HT1080 (cell line): ENCODE measurements at places on chromosomes 7 and 10. TPM values are rescaled to one million over a fixed set of nuclear protein-coding genes. Genes with fewer than 3 reads are reported as not detected.

ASB10 gene
- total RNA-seq: not detected in 2 replicates

NKX2-3 gene
- total RNA-seq: not detected in 2 replicates

PAPOLB gene
- not detected in 2 replicates for total RNA-seq

CPXM2 gene
- total RNA-seq: 0.08 TPM in 1 of 2 replicates, not detected in the other

NKX1-2 gene
- 0.05 TPM in 1 of 2 replicates, not detected in the other for total RNA-seq

MRC1 gene
- total RNA-seq: 0.03 TPM in 1 of 2 replicates, not detected in the other

SPDYE16 gene
- not detected in 2 replicates for total RNA-seq

DNA sequence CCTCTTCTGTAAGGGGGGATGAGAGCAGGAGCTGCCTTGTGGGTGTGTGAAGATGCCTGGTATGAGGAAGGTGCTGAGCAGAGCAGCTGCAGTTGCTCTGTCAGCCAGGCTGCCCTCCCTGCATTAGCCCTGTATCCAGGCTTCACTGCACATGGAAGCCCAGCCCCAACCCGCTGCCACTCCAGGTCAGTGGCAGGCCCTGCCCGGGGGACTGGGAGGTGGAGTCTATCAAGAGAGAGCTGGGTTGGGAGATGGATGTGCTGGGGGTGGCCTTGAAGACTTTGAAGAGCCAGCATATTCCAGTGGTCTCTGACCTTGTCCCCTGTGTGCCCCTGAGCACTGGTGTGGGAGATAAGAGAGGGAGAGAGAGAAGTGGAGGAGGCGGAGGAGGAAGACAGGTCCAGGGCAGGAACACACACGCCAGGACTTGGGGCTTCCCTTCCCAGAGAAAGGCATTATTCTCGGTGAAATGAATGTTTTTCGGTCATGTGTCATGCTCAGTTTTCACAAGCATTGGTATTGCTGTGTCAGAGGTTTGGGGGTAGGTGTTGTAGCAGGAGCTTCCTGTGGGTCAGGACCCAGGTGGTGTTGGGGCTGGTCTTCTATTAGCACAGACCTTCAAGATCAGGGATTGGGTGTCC is 2.6 kb downstream of the PPIF start:
- no peak for DNase-seq

DNA sequence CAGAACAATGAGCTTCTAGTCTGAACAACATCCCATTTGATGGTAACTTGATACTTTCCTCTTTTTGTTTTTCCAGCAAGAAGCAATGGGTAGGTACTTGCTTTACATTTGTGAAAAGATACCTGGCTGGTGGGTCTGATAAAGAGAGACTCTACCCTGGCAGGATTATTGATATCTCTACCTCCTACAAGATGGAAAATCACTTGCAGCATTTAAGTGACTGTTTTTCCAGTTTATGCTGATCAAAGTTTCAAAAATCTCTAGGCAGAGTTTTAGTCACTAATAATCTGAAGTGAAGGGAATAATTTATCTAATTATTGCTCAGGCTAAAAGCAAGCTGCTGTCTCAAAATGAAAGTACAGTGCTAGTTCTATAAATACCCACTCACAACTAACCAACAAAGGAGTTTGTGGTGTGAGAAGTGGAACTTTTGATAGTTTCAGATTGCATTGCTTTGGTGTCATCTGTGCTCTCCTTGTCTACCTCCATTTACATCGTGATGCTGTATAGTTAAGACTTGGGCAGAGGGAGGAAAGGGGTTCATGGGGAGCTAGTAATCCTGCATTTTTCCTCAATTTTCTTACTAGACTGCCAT is 86.0 kb upstream of the ANKRD1 start:
- DNase-seq: no peak

GRCh38 chr7:142963993-142964392 is 1.8 kb upstream of the KEL start:
- DNase-seq: no peak

DNA sequence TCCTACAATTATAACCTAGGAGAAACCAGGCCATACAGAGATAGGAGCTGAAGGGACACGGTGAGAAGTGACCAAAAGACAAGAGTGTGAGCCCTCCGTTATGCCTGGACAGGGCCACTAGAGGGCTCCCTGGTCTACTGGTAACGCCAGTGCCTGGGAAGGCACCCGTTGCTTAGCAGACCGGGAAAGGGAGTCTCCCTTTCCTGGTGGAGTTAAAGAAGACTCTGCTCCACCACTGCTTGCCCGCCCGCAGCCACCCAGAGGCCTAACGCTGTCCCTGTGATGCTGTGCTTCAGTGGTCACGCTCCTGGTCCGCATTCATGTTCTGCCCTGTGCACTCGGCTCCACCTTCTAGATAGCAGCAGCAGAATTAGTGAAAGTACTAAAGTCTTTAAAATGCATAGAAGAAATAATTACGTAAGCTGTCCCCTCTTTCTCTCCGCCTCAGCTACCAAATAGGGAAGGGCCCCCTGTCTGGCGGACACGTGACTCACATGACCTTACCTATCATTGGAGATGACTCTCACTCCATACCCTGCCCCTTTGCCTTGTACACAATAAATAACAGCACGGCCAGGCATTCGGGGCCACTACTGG is 34.8 kb downstream of the GRID2IP start:
- DNase-seq: peak; percentile 64

- DNase-seq: no peak
Observed at GRCh38 chr7:33678569-33679335, 226.6 kb upstream of the BMPER start.

- no peak for DNase-seq
Observed at GRCh38 chr10:48658975-48659269, 25.8 kb upstream of the WDFY4 start.

GRCh38 chr10:26621889-26622711 is 75.4 kb upstream of the PDSS1 start:
- peak; percentile 5 for DNase-seq

GRCh38 chr10:72035252-72035887 is 53.0 kb downstream of the SPOCK2 start:
- DNase-seq: no peak

GRCh38 chr7:151850491-151851124 is 26.3 kb downstream of the PRKAG2 start:
- DNase-seq: no peak

DNA sequence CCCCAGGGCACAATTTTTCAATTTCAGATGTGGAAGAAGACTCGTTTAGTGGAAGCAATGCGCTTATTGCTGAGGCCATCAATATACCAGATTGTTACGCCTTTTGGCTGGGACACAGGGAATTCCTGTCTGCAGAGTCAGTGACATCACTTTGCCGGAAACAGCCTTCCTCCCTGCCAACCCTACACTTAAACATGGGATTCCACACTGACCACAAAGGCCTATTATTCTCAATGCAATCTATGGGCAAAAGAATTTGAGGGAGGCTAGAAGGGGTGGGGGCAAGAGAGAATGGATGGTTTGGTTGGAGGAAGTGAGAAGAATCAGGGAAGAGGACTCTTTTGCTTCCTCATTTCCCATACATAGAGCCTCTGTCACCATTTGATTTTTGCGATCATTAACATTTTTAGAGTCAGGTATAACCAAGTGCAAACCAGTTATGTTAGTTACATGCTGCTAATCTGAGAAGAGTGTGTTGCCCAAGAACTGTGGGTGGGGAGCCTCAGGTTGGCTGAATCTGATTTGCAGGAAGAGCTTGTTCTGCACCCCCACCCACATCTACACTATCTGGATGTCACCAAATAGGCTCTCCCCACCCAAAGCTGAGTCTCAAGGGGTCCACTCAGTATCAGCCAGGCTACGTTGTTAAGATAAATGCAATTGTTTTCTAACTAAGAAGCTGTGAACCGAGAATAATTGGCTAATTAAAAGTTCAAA is 58.2 kb downstream of the ENTPD1 start:
- peak; percentile 76 for DNase-seq

DNA sequence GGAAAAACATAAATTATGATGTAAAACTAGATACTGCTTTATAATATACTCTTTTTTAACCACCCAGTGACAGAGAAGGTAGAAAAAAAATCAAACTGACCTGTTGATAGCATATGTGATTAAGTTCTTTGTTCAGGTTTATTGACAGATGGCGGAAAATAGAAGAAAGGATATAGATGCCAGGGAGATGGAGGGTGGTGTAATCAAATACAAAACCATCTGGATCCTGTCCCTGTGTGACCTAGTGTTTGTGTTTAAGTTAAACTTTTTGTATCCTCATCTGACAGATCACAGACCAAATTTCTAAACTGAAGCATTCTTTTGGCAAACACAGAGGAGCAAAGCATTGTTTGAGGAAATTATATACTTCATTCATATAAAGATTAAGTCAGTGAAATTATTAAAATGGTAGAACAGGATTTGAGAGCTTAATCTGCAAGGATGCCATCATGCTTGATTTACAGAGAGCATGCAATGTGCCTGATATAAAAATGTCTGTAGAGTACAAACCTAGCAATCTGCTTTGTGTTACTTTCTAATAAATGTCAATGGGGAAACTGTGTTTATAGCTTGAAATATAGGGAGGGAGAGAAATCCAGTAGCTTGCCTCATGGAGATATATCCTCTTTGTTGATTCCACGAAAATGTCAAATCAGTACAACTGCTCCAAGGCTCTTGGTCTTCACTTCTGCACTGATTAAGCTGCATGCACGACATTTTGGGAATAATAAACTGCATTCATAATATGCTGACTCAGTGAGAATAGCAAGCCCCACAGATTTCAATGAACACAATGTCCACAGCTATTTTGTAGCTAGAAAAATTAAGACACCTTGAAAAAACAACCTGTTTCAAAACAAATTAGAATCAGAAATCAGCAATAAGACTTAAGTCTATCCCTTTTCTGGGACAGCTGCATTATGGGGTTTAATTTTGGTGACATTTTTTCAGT is 39.0 kb downstream of the SEM1 start:
- no peak for DNase-seq

GRCh38 chr10:42984761-42985325 is 92.0 kb upstream of the RET start:
- no peak for DNase-seq

DNA sequence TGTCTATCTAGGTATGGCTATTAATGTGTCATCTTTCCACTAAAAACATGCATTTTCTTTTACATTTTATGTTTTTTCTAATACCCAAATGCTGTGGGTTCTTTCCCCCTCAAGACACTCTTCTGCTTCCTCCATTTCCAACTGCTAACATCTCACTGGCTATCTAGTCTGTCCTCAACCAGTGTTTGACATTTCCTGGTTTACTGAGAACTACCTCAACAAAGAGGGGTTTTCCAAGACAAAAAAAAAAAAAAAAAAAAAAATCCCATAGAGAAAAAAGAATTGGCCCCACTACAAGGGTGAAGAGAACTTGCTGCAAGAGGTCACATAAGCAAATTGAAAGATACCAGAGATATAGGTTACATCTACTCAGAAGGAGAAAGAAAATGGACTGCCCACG is 359.7 kb downstream of the CRPPA start:
- DNase-seq: no peak

DNA sequence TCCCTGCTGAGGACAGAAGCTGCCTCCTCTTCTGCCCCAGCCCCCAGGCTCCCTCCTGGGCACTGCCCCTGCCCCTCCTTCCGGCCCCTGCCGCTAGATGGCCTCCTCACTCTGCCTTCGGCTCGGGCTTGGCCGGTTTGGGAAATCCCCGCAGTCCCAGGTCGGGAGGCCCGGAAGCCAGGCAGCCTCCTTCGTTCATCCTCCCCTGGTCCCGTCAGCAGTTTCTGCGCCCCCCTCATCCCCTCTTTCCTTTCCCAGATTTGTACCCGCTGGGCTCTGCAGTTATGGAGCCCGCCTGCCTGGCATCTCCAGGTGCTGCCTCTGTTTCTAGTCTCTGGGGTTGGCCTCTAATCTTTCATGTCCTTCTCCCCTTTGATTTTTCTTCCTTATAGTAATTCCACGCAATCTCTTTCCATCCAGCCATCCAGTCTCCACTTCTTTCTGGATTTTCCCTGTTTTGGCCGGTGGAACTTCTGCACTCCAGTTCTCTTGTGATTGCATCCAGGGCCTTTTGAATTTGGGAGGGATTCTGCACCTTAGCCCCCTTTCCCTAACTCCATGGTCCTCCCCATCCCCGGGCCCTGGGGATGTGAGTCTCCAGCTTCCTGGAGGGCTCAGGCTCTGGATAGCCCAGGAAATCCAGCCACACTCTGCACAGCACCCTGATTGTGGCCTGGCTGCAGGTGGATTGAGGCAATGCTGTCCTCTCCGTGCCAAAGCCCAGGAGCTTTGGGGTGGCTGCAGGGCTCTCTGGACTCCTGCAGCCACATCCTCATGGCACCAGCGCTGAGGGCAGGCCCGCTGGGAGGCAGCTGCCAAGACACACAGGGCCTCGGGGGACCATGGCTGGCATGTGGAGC is 3.3 kb upstream of the SHH start:
- peak; percentile 38 for DNase-seq

DNA sequence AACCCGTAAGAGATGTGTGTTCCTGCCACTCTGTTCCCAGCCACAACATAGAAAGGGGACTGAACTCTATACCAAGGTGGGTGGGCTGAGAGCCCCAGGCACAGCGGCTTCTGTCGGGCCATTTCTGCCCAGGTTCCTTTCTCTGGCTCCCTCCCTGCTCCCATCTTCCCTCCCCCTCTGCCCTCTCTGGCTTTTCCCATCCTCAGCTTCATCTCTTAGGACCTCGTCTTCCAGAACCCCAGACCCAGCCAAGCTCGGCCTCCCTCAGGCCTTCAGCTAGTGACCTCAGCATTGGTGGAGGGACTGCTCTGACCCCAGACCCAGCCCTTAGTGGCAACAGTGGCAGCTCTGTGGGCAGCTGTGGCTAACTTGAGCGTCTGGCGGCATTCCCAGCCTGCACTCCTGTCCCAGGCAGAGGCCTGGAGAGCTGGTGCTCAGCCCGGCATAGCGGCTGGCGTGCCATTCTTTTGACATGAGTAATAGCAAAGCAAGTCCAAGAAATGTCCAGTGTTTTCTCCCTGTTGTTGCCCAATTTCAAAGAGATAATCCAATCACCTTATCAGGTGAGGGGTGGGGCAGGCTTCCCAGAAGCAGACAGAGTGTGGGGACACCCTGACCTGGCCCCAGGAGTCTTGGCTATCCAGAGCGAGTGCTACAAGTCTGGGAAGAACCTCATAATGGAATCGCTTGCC is 15.9 kb downstream of the PTPRE start:
- peak; percentile 94 for DNase-seq

- DNase-seq: no peak
Observed at GRCh38 chr10:10778959-10779358, 238.7 kb upstream of the CELF2 start.

- DNase-seq: no peak
Observed at GRCh38 chr7:148939128-148939755, 55.2 kb upstream of the EZH2 start.

- no peak for DNase-seq
Observed at GRCh38 chr10:62037890-62038608, 136.6 kb downstream of the ARID5B start.
